ENCODE measurements at places on chromosomes 7 and 10. TPM values are rescaled to one million over a fixed set of nuclear protein-coding genes. Genes with fewer than 3 reads are reported as not detected.

EPO gene
- total RNA-seq = not detected

HOXA3 gene
- total RNA-seq = 3.0 TPM

RELN gene
- total RNA-seq = 4.7 TPM

CTBP2 gene
- total RNA-seq = 78.1 TPM

LRRD1 gene
- total RNA-seq = not detected

GPR15LG gene
- not detected for total RNA-seq

GPRIN2 gene
- not detected for total RNA-seq

MYL10 gene
- not detected for total RNA-seq

DNAH11 gene
- under 0.01 TPM for total RNA-seq

GNGT1 gene
- not detected for total RNA-seq

PLXNA4 gene
- total RNA-seq = 3.6 TPM

SKIDA1 gene
- total RNA-seq = 0.99 TPM

KEL gene
- not detected for total RNA-seq

CALML5 gene
- total RNA-seq = not detected

FAM20C gene
- 123 TPM for total RNA-seq

COPS6 gene
- 74.6 TPM for total RNA-seq

ELMO1 gene
- total RNA-seq = 0.73 TPM

ZNF3 gene
- 24.9 TPM for total RNA-seq

SLC26A3 gene
- not detected for total RNA-seq

LEP gene
- not detected for total RNA-seq

BAIAP2L1 gene
- total RNA-seq = 1.3 TPM

GPR158 gene
- total RNA-seq = not detected

RBP4 gene
- total RNA-seq = 0.44 TPM

CFAP70 gene
- 1.7 TPM for total RNA-seq

BMPER gene
- total RNA-seq = 11.2 TPM

SNCG gene
- 8.8 TPM for total RNA-seq

AFAP1L2 gene
- 0.29 TPM for total RNA-seq

Data from smooth muscle cell of trachea (primary cell).